Activated CD4-positive, alpha-beta memory T cell treated with anti-CD3 and anti-CD28 coated beads for 36 hours (primary cell): ENCODE measurements at places on chromosomes 4 and X.

DNA sequence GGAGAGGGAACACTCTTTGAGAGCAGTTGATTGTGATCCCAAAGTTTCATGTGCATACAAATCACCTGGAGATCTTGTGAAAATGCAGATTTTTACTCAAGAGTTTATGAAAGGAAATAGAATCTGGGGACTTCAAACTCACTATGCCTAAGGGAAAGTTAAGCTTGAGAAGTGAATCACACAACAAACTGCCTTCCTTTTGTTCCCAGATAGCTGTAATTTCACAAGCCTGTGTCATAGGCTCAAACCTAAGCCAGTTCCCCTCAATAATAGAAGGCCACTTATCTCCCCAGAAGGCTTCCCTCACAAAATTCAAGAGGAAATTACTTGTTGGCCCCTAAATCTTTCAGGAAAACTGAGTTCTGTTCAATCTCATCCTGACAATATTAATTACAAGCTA is 132.8 kb upstream of the MAGEB16 start:
- no peak for DNase-seq

- DNase-seq = no peak
Measured at GRCh38 chrX:114766541-114766940, 182.7 kb downstream of the HTR2C start.

GRCh38 chr4:136706942-136707341 is 825.4 kb downstream of the PCDH18 start:
- no peak for DNase-seq

DNA sequence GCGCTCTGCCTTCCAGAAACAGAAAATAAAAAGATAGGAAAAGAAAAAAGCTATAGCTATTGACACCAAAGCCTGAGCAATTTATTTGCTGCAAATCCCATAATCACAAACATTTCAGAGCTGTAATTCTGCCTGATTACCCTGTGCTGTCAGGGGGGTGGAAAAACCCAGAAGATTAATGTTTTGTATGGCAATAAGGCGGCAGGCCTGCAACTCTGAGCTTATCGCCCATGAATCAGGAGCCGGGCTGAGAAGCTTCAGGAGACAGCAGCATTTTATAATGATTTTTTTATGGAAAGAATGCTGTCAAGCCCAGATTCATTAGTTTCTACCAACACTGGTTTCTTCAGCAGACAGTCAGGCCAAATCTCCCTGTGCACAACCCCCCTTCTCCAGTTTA is 82.6 kb upstream of the TMEM164 start:
- no peak for DNase-seq

DNA sequence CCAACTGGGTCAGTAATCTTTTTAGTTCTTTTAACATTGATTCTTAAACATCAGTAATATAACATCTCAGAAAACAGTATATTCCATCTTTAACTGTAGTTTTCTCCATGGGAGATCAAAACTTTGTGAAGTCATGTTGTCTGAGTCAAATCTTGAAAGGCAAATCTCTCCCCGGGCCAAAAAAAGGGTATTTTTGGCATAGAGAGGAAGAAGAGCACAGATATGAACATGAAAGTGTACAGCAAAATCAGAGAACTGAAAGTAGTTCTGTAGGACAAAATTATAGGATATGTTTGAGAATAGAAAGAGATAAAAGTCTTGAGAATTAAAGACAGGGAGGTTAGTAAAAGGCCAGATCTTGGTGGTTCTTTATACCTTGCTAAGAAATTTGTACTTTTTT is 176.4 kb upstream of the GYPA start:
- DNase-seq = no peak

GRCh38 chr4:143046454-143046853 is 138.3 kb upstream of the USP38 start:
- DNase-seq = no peak

GRCh38 chr4:139872274-139872673 is 206.7 kb downstream of the MGST2 start:
- DNase-seq = no peak
